ENCODE measurements at places on chromosomes 16 and 17.

GRCh38 chr17:72717676-72718075, 374.8 kb downstream of the SLC39A11 start:
- DNase-seq, result no peak

GRCh38 chr17:44384823-44385286, 4.6 kb downstream of the ITGA2B start:
- no peak for DNase-seq

- DNase-seq, result no peak
These were observed 352.3 kb downstream of the UTP18 start for GRCh38 chr17:51612692-51613091.

DNA sequence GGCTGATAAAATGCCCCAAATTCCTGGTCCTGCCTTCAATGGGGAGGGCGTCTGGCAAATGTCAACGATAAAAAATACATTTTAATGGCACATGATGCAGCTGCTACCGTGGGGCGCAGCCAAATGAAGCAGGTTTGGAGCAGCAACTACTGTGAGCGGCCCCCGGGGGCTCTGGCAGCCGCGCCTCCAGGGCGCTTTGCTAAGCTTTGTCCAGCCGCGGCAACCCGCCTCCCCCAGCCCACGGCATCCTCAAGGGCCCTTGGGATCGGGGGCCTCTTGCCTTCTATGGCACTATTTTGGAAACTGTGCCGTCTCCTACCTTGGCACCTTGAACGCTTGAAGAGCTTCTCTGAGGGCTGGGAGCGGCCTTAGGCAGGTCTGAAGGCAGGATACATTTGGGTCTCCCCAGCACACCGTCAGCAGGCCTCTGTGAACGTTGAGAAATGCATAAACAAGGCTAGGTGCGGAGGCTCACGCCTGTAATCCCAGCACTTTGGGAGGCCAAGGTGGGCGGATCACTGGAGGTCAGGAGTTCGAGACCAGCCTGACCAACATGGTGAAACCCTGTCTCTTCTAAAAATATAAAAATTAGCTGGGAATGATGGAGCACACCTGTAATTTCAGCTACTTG, 25.1 kb downstream of the TBX4 start:
- DNase-seq, result no peak

DNA sequence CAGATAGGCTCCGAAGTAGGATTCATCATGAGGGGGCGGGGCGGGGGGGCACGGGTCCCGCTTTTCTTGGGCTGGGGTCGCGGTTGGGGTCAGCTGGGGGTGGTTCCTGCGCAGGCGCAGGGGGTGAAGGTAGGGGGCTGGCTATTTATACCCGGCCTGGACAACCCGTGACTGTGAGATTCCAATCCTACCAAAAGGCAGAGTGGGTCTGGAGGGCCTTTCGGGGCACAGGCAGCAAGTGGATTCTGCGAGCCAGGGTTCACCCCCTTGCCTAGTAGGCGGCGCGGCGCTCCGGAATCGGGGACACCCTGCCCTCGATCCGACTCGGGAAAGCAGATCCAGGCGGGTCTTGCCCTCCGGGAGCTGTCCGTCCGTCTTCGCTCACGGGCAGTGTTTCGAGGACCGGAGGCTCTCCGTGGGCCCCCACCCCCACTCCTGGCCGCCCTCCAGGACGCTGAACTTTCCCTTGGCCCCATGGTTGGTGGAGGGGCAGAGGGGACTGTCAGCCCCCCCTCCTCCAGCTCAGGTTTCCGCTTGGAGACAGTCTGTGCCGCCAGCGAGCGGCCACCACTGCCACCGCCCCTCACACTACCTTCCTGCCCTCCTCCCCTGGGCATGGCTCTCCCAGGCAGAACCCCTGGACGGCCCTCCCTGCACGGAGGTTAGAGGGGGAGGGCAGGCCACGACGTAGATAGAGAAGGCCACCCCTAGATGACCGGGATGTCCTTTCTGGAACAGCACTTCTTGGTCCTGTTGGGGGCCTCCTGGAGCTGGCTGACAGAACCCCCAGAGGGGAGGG, 634 bp downstream of the SLC2A4 start:
- DNase-seq, result no peak

DNA sequence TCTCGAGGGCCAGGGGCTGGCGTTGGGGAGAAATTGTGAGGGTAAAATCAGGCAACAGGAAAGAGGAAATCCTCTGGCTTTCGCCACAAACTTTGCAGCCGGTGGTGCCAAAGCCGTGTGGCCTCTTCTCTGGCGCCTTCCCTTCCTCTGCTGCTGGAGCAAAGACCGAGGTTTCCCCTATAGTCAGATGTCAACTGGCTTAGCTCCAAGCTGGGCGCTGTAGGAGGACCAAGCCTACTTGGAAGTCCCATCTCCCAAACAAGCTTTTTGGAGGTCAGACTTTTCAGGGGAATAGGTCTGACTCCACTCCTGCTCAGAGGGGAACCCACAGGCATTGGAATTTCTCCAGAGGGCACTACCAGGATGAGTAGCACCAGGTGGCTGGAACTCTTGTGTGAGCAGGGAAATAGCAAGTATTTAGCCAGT, 5.0 kb downstream of the IGFBP4 start:
- DNase-seq, result no peak

- DNase-seq, result no peak
These were observed 96.0 kb downstream of the CHD9 start for GRCh38 chr16:53150769-53151168.

DNA sequence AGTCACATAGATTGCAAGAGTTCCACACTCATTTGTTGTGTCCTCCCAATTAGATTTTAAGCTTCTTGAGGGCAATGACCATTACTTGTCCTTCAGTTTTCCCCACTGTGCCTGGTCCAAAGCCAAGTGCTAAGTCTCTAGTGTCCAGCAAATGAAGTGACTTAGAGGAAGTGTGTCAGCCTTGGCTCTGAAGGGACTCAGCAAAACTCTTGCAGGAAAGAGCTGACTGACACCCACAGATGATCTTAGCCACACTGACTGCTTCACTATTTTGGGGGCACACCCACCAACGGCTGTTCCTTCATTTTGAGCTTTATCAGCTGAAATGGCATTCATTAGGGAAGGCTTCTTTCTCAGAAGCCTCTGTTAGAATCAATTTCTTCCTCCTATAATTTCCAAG, 358.1 kb downstream of the UTP18 start:
- DNase-seq, result no peak

DNA sequence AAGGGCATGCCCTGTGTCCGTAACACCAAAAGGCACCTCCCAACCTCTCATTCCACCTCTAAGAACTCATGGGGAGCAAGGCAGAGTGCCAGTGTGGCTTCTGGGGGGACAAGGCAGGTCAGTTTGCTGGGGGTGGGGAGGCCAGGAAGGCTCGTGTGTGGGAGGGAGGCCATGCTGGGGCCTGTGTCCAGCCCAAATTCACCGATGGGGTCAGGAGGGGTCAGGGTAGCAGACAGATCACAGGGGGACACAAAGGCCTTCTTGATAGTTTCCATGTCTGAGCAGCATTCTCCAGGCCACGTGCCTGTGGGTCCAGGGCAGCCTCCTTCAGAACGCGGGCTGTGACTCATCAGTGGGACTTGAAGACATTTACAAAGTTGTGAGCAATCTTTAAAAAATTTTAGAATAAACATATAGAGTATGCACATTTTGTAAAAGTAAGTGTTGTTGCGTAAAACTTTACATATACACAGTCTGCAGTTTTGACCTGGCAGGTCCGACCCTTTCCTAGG, 20.9 kb downstream of the SPACA3 start:
- DNase-seq, result no peak
